Chondrocyte (in vitro differentiated cells): ENCODE measurements at places on chromosomes 4 and X. TPM values are rescaled to one million over a fixed set of nuclear protein-coding genes. Genes with fewer than 3 reads are reported as not detected.

GRCh38 chrX:135411893-135412292 lies 9.9 kb upstream of the SMIM10L2A start:
- H3K27ac ChIP-seq: no peak overlapping the region
- no peaks in the 10 kb centered on the region for H3K4me1 ChIP-seq
- H3K36me3 ChIP-seq: no peaks in the 10 kb centered on the region
- H3K4me3 ChIP-seq: no peak overlapping the region

DNA sequence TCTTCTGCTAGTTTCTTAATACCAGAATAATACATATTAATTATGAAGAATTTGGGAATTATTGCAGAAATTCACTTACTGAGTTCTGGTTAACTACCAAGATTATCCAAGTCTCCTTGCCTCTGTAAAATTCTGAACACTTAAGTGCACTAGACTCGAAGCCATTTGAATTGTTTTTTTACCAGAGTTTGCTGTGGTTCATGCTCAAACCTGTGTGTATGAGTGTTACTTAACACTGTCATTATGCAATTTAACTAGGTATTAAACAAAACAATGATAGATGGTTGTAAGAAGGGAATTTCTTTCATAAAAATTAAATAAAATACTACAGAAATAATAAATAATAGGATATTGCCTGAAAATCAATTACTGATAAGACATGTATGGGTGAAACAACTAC lies 145.6 kb upstream of the FAT4 start:
- no peaks in the 10 kb centered on the region for H3K27me3 ChIP-seq
- no peaks in the 10 kb centered on the region for H3K36me3 ChIP-seq
- no peak overlapping the region for H3K27ac ChIP-seq
- H3K4me3 ChIP-seq: no peak overlapping the region
- H3K4me1 ChIP-seq: peaks cover 6% of the 10 kb centered on the region
- DNase-seq: no peak

DNA sequence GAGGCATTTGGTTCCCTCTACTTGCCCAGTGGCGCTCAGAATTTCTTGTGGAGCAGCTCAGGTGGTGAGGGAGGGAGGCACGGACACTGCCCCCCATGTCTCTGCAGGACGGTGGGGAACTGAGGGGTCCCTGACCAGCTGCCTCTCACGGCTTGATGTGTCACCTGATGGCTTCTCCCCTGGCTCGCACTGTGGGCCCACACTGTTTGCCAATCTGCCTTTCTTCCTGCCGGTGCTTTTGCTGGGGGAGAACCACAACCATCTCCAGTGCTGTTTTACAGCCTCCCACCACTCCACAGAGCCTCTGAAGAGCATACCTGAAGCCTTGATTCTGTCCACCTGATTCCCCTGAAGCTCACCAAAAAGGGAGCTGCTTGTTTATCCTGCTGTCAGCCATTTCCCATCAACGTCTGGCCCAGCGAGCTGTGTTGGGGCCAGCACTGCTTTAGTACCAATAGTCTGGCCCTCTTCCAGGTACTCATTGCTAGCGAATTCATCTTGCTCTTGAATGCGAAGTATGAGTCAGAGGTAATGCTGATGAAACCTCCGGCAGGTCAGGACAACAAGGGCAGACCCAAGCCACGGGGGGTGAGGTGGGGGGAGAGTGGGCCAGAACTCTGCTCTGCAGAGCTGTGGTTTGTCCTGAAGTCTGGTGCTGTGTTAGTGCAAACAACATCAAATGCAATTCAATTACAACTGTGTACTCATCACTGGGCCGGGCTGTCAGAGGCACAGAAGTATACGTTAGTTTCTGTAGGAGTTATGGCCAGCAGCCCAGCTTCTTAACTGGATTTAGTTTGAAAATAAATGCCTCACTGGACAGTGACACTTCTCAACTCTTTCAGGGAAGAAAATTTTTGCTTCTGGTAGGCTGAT lies 208.3 kb upstream of the JADE1 start:
- peak overlapping the region; percentile 5 for H3K4me3 ChIP-seq
- H3K27me3 ChIP-seq: no peaks in the 10 kb centered on the region
- DNase-seq: no peak
- peaks cover 64% of the 10 kb centered on the region for H3K4me1 ChIP-seq

- H3K36me3 ChIP-seq: peaks cover 5% of the 10 kb centered on the region
- DNase-seq: no peak
- H3K27ac ChIP-seq: no peak overlapping the region
- H3K4me3 ChIP-seq: no peak overlapping the region
- H3K4me1 ChIP-seq: no peaks in the 10 kb centered on the region
- H3K27me3 ChIP-seq: no peaks in the 10 kb centered on the region
Observed at GRCh38 chr4:22460266-22460665, 55.6 kb downstream of the ADGRA3 start.

WNK3 gene
- 5.7 to 6.0 TPM (median 5.7 TPM) in 3 replicates for total RNA-seq

CLCN4 gene
- total RNA-seq: 2.2 to 4.2 TPM (median 4.2 TPM) in 3 replicates
